Stimulated activated CD4-positive, alpha-beta T cell treated with anti-CD3 and anti-CD28 coated beads, Interleukin-4, amount 100 ng/mL, for 4 hours (primary cell): ENCODE measurements at places on chromosomes 2 and 18.

- DNase-seq: no peak
Observed at GRCh38 chr2:118112771-118113334, 24.6 kb downstream of the INSIG2 start.

- DNase-seq: no peak
Observed at GRCh38 chr18:45725336-45725735, 1.4 kb downstream of the SLC14A1 start.

DNA sequence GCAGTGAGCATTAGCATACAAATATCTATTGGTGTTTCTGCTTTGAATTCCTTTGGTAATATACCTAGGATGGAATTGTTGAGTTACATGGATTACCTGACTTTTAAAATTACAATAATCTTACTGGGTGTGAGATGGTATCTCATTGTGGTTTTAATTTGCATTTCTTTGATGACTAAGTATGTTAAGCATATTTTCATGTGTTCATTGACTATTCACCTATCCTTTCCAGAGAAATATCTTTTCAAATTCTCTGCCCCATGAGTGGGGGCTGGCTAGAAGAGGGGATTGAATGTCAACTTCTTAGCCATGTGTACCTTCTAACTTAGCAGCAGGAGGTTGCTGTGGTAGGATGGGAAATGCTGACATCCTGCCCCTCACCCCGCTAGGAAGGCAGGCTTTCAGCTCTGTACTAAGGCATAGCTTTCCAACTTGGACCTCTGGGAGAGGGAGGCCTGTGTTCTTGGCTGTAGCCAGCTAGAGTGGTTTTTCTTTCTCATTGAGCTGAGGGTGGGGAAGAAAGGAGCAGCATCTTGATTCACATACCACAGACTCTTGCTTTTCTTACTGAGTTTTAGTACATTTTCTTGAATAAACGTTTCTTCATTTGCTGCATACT lies 63.3 kb upstream of the TTC27 start:
- DNase-seq: no peak

GRCh38 chr2:94993176-94994062 lies 32.1 kb upstream of the MAL start:
- DNase-seq: no peak

GRCh38 chr2:197675711-197676188 lies 363 bp upstream of the RFTN2 start:
- DNase-seq: no peak

GRCh38 chr2:42844901-42845821 lies 52.8 kb upstream of the HAAO start:
- DNase-seq: no peak
